ENCODE measurements at places on chromosomes 5 and 9.

DNA sequence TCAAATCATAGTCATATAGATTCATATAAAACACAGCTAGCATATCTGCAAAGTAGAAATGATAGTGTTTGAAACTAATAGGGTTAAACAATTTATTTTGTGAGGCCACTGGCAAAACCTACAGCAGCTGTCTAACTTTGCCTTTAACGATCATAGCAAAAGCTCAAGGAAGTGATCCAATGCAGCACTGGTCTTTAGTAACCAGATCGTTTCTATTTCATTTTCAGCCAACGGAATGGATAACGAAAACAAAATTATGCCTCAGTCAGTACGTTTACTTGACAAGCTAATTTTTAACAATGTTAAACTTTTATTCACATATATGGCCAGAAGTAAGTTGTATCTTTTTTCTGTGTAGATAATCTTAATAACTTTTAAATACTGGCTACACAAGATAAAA is 17.7 kb downstream of the MLLT3 start:
- no peak for DNase-seq

DNA sequence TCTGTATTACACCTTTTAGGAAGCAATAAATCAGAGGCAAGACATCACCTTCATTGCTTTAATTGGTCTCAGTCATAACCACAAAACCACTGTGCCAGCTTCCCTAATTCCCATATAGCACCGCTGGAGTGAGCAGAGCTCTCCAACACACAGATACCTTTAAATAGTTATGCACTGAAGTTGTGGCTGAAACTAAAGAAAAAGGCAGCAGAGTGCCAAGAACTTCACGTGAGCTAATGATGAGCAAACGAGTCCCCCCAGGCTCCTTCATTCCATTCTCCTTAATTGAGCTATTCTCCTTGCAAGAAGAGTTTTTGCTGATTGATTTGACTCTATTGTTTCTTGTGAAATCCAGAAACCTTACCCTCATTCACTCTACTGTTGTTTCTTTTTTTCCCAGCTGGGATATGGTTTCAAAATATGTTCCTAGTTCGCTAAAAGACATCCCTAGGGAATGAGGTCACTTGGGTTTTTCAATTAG is 501.5 kb downstream of the SPATA31D1 start:
- DNase-seq: no peak

DNA sequence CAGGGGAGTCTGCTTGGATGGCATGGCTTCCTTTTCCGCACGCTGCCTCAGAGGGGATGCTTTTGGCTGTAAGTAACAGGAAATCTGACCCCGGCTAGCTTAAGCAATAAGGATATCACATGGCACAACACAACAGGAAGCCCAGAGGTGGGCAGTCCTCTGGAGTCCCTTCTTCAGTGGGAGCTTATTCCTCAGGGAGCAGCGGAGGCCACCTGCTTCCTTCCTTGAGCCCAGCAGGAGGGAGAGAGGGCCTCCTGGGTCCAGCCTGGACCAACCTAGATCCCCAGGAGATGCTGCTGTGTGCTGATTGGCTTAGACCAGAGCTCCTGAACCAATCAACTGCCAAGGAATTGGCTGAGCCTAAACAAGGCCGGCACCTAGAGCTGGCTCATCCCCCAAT is 66.3 kb downstream of the C9orf50 start:
- no peak for DNase-seq

DNA sequence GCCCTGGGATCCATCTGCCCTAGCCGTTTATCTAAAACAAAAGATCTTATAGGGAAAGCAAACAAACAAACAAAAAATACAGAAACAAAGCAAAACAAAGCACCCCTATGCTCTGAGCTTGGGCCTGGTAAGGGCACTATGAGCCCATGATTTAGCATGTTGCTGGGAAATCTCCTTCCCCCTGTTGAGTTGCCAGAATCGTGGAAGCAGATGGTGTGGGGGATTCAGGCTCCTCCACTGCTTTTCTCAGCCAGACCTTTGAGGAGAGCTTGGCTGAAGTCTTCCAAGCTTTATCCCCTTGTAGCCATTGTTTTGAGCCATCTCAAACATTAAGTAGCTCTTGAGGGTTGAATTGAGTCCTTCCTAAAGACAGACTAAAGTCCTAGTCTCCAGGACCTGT is 29.9 kb downstream of the TMC1 start:
- DNase-seq: no peak

DNA sequence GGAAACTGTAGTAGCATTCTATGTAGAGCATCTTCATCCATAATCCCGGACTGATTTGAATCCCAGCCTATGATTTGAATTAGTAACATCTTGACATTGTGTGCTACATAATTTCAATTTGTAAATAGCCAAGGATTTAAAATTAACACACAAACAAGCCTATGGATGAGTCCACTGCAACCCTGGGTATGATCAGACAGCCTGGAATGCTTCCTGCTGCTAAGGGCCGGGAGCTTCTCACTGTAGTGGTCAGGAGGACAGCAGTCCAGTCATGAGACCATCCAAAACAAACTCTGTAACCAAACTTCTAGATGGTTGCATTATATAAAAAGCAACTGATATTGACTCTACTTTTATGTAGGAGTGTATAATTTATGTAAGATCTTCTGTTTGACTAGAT is 539.3 kb downstream of the MTRR start:
- DNase-seq: no peak

DNA sequence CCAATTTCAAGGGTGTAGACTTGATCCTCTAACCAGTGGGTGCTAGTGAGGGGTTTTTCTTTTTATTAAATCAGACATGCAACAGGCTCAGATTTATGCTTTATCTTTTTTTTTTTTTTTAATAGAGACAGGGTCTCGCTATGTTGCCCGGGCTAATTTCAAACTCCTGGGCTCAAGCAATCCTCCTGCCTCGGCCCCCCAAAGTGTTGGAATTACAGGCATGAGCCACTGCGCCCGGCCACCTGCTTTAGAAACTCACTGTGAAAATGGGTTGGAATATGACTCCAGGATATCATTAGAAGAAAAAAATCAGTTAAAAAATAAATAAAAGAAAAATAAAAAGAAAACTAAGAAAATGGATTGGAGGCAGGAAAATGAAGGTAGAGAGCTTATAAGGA is 50.7 kb downstream of the STOM start:
- no peak for DNase-seq

DNA sequence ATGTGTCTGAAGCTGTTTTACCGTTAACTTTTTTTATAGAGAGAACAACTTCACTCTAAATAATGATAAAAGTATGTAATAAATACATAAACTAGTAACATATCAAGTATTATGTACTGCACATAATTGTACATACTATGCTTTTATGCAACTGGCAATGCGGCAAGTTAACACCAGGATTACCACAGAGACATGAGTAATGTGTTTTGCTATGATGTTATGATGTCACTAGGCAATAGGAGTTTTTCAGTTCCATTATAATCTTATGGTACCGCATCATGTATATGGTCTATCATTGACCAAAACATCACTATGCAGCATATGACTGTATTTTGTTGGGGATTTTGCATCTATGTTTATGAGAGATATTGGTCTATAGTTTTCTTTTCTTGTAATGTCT is 326.4 kb upstream of the TARS1 start:
- no peak for DNase-seq

DNA sequence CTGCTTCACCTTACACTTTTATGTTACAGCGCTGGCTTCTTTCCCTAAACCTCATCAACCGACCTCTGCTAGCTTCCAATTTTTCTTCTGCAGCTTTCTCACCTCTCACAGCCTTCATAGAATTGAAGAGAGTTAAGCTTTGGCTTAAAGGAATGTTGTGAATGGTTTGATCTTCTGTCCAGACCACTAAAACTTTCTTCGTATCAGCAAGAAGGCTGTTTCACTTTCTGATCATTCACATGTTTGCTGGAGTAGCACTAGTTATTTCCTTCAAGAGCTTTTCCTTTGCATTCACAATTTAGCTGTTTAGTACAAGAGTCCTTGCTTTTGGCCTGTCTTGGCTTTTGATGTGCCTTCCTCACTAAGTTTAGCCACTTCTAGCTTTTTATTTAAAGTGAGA is 49.5 kb downstream of the NR3C1 start:
- no peak for DNase-seq

DNA sequence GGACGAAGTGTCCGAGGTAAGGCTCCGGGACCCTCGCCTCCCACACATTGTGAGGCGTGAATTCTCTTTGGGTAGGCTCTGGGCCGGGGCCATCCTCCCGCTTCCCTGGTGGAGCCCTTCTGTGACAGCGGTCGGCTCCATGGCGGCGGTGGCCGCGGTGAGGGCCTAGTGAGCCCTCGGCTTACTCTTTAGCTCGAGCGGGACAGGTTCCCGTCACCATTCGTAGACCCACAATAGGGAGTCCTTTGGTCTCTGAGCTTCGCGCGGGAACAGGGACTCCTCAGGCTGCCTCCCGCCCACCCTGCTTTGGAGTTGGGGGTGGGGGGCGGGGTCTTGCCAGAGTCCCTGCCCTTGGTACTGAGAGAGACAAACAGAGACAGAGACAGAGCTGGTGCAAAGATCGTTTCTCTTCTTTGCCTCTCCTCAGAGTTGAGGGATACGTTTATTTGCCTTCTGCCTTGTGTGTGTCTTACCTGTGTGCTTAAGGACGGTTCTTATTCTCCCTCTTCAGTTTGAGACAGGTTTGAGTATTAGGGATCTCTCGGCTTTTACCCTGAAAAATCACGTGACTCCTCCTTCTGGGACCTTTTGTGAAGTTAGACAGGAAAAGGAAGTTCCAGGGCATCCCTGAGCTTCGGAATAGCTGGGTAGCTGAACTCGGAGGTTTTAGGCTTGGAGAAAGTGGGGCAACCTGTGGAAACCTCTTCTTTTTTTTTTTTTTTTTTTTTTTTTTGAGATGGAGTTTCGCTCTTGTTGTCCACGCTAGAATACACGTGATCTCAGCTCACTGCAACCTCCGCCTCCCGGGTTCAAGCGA is 833 bp downstream of the ANKHD1 start:
- peak; percentile 75 for DNase-seq

- DNase-seq: no peak
Observed at GRCh38 chr9:121284733-121285451, 16.9 kb downstream of the GSN start.

GRCh38 chr5:150122158-150122510 is 33.5 kb downstream of the PDGFRB start:
- peak; percentile 55 for DNase-seq

DNA sequence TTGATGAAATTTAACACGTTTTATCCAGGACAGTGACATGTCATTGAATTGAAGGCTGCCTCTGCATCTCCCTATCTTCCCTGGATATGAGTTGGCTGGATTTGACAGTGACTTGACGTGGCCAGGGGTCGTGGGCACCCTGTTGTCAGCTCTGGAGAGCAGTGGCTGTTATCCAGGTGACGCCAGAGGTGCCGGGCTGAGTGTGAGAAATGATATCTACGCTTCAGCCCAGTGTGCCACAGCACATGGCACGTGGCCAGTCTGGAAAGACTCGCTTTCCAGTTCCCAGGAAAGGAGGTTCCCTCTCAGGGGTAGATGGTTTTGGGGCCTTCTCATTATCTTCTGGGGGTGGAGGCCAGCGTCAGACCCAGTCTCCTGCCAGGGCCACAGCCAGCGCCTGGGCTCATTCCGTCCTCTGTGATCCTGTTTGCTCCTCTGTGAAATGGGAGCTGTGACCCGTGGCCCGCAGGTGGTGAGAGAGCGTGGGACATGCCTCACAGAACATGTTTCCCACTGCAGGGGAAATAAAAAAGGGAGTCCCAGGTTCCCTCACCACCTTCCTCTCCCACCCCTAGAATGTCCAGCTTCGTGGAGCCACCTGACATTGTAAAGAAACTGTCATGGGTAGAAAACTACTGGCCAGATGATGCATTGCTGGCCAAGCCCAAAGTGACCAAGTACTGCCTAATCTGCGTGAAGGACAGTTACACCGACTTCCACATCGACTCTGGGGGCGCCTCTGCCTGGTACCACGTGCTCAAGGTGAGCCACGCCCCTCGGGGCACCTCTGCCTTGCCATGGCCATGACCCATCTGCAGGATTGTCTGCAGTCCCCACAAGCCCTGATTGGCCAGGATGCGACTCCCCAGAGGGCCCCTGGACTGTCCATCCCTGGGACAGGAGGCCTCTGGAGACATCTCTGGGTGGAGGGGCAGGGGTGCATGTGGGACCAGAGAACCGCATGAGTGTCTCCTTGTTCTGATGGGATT is 76.5 kb downstream of the PHF2 start:
- no peak for DNase-seq

DNA sequence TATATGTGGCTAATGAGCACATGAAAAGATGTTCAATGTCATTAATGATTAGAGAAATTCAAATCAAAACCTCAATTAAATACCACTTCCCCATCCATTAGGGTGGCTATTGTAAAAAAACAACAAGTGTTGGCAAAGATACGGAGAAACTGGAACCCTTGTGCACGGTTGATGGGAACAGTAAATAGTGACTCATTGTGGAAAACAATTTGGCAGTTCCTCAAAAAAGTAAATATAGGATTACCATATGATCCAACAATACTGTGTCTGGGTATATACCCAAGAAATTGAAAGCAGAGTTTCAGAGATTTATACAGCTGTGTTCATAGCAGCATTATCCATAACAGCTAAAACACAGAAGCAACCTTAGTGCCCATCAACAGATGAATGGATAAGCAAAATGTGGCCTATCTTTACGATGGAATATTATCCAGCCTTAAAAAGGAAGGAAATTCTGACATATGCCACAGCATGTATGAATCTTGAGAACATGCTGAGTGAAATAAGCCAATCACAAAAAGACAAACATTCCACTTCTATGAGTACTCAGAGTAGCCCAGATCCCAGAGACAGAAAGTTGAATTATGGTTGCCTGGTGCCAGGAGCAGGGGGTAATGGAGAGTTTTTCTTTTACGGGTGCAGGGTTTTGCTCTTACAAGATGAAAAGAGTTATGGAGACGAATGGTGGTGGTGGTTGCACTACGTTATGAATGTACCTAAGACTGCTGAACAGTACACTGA is 41.4 kb upstream of the LRRC14B start:
- no peak for DNase-seq

DNA sequence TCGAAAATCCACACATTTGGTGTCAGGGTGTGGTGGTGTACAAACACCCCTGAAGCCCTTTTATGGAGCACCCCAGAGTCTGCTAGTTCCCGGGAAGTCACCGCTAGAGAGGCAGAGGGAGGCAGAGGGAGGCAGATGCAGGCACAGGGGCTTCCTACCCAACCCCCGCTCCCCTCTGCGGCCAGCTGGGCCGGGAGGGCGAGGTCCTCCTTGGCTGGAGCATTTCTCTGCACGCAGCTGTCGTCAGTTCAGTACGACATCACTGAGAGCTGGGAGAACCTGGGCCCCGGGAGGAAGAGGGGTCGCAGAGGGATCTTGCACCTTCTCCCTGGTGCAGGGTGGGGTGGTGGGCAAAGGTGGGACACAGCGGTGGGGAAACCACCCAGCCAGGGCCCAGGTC is 15.8 kb upstream of the UBAC1 start:
- no peak for DNase-seq

DNA sequence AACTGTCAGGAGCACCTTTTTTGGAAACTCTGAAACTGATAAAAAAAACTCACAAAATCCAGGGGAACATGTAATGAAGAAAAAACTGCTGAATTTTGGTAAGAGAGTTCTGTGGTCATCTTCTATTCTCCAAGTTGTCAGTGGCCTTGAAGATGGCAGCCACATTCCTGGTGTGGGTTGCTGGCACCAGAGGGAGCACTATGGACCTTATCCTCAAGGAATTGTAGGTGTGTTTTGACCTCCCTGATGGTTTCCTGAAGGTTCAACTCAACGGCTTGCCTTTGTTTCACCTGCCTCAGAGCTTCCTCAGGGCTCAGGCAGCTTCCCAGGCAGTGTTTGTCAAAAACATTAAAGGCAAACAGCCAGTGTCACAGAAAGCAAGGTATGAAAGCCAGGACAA is 2.2 kb upstream of the SLC38A9 start:
- no peak for DNase-seq

GRCh38 chr9:78261403-78262001 is 25.6 kb downstream of the CEP78 start:
- no peak for DNase-seq

- DNase-seq: no peak
Observed at GRCh38 chr9:136045595-136046553, 49.2 kb downstream of the NACC2 start.
